Osteoblast (primary cell): ENCODE measurements at places on chromosomes 11 and 22. TPM values are rescaled to one million over a fixed set of nuclear protein-coding genes. Genes with fewer than 3 reads are reported as not detected.

The SLC25A45 gene
- total RNA-seq = 4.1 and 4.3 TPM in 2 replicates

DNA sequence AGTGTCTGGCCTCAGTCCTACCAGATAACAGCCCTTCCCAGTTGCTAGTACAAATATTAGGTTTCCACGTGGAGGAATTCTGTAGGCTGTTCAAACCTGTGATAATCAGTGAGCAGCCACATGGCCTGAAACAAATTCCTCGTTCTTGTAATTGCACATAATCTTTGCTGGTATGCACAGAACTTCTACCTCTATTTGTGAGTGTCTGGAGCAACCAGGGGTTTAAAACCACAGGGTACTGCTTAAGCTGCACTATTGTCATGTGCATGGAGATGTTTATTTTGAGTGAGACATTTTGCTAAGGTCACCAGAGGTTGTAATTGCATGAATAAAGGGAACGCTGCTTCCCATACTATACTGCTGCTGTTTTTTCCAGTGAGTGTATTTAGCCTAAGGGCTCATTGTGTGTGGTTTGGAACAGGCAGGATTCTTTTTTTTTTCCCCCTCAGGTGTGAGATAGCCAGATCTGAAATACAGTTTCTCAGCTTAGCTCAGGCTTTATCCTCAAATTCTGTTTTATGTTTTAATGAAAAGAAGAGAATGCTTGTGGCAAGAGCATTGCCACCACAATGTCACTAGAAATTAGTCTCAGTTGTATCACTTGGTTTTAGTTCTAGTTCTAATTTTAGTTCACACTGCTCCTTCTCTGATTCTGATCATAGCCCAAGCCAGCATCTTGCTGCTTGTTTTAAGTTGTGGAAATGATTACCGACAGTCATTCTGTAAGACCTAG is 60.5 kb downstream of the CYB5R2 start:
- DNase-seq = no peak

The PRAME gene
- under 0.01 and 0.36 TPM in 2 replicates for total RNA-seq

- no peak for DNase-seq
Observed at GRCh38 chr11:81870066-81870412, 863.6 kb downstream of the FAM181B start.

DNA sequence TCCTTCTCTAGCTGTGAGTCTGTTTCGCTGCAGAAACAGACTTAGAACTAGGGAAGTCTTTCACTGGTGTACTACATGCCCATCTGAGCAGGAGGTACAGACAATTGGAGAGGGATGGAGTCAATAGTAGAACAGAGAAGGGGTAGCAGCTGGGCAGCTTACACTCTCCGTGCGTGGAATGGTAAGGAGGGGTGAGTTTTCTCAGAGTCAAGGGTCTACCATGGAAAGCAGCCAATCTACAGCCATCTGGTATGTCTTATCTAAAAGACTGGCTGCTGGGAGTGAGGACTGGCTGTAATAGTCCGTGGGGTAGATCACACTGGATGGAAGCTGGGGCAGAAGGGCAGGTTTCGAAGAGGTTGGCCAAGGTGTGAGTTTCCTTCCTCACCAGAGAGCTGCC is 137.3 kb upstream of the TENM4 start:
- DNase-seq = no peak

DNA sequence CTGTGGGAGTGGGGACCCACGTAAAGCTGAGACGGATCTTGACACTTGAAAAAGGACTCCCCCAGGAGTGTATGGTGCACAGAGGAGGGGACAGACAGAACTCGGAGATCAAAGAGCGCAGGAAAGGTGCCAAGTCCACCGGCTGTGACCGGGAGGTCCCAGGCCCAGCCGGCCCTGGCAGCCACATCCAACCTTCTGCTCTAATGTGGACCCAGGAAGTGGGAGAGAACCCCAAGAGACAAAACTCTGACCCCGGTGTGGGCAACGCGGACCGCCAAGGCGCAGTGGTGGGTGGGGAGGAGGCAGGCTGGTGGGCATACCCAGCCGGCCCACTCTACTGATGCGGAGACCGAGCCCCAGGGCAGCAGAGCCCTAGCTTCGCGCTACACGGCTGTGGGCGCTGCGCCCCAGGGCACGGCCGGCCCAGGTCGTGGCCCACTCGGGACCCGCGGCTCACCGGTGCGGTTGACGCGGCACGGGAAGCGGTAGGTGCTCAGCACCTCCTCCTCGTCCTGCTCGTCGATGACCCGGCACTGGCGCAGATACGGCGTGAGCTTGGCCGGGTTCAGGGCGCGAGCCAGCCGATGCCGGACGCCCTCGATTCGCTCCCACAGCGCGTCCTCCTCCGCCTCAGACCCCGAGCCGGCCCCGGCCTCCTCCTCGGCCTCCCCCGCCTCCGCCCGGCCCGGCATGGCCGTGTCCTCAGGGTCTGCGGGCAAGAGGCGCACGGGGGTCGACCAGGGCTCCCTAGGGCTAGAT is 527 bp downstream of the CARD10 start:
- peak; percentile 54 for DNase-seq

DNA sequence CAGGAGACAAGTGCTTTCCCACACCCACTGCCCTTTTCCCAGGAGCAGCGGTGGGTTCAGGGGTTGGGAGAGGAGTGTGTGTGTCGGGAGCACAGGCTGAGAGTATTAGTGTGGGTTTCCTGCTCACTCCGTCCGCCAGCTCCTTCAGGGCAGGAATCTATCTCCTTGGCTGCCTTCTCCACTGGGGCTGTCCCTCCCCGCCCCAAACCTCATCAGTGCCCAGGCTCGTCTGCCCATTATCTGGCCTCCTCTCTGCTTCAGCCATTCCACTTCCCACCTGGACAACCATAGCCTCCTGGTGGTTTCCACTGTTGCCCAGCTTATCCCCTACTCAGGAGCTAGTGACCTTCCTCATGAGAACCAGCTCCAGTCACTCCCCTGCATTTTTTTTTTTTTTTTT is 19.9 kb downstream of the ASPHD2 start:
- DNase-seq = no peak

The JHY gene
- total RNA-seq = 11.8 and 12.7 TPM in 2 replicates
